H4 (cell line): ENCODE measurements at places on chromosomes 2 and 18.

DNA sequence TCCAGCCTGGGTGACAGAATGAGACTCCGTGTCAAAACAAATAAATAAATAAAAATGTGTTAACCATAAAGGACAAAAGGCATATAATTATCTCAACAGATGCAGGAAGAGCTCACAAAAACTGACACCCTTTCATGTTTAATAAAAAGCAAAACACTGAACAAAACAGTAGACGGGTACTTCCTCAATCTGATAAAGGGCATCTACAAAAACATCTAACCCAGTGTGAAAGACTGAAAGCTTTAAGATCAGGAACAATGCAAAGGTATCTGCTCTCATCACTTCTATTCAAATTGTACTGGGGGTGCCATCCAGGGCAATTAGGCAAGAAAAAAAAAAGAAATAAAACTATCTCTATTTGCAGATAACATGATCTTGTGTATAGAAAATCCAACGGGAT lies 11.7 kb upstream of the NCL start:
- no peak for DNase-seq

GRCh38 chr2:95264624-95265023 lies 9.6 kb upstream of the PROM2 start:
- DNase-seq: no peak

DNA sequence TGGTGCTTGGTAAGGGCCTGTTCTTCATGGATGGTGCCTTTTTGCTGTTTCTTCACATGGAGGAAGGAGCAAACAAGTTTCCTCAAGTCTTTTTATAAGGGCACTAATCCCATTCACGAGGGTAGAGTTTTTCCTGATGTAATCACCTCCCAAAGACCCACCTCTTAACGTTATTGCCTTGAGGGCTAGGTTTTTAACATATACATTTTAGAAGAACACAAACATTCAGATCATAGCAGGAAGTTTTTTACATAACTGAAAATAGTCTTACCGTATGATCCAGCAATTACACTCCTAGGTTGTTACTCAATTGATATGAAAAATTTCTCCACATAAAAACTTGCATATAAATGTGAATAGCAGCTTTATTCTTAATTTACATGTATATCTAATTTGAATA lies 976.3 kb downstream of the DSC3 start:
- DNase-seq: no peak

GRCh38 chr2:14952400-14952963 lies 320.0 kb downstream of the LRATD1 start:
- no peak for DNase-seq

- no peak for DNase-seq
Observed at GRCh38 chr2:37870829-37871228, 54.3 kb upstream of the RMDN2 start.

DNA sequence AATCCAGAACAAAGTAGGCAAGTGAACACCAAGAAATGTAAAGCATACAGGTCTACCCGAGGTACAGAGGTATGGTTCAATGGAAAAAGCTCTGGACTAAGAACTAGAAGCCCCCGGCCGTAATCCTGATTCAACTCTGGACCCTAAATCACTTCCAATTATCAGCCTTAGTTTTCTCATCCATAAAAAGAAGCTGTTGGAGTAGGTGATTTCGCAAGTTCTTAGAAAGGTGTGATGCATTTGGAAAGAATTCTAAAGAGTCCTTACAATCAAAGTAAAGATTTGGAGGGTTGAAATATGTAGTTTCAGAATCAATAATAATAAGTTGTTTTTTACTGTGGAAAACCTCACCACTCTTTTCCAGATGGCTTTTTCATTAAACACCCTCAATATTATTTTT lies 622.1 kb upstream of the ID2 start:
- no peak for DNase-seq

GRCh38 chr2:238138331-238139195 lies at the start of gene KLHL30:
TSS of gene KLHL30 (plus strand) at chr2:238138668. CDS start at chr2:238140755, 2,087 bp downstream.
- DNase-seq: no peak

DNA sequence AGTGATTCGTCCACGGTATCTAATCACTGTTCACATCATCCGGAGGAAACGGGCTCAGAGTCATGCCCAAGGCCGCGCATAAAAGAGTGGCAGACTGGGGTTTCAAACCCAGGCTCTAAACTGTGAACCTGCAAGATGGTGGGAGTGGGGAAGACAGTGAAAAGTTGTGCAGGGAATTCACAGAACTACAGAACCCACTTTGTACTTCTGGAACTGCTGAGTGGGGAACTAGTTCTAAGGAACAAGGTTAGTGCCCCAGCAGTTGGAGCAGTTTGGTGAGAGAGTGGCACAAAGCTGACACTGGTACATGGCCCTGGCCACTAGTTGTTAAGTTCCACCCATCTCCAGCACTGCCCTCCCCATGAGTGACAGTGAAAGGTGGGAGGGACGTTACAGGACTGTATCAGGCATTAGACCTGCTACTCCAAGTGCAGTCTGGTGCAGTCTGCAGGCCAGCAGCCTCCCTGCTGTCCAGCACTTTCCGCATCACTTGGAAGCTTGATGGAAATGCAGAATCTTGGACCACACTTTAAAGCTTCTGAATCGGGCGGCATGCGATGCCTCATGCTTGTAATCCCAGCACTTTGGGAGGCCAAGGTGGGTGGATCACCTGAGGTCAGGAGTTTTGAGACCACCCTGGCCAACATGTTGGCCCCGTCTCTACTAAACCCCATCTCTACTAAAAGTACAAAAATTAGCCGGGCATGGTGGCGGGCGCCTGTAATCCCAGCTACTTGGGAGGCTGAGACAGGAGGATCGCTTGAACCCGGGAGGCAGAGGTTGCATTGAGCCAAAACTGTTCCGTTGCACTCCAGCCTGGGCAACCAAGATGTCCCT lies 47.3 kb downstream of the C2orf42 start:
- DNase-seq: peak; percentile 66

DNA sequence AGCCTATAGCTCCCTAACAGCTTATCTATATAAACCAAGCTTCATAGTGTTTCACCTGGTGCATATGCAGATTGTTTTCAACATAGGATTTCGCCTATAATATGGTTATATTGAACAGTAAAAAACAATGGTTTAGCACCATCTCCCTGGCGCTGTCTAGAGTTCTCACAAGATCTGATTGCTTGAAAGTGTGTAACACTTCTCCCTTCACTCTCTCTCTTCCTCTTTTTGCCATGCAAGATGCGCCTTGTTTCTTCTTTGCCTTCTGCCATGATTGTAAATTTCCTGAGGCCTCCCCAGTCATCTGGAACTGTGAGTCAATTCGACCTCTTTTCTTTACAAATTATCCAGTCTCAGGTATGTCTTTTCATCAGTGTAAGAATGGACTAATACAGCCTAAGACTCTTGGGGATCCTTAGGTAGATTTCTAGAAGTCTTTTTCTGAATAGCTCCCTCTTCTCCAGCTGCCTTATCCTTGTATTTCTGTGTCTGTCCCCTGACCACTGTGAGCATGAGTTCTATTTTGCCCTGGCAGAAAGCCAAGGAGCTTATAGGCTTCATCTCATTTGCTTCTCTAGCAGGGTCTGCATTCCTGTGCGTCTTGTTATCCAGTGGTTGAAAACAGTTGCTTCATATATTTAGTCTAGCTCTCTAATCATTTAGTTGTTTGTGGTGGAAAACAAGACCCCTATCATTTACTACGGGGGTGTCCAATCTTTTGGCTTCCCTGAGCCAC lies 401.6 kb downstream of the GPD2 start:
- no peak for DNase-seq

DNA sequence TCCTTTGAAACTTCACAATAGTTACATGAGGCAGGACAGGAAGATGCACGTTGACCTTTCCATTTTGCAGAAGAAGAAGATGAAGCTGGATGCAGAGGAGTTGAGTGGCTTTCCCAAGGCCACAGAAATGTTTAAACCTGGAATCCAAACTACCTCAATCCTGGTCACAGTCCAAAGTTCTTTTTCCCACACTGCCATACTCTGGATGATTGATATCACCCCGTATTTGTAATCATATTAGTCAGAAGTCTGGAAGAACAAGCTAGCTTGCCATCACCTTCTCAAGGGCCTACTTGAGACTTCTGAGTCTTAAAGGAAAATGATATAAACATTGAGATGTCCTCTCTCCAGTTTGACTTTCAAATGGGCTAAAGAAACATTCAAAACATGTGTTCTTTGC lies 190.1 kb downstream of the LNPK start:
- DNase-seq: no peak

GRCh38 chr2:158498749-158499136 lies 42.0 kb downstream of the PKP4 start:
- no peak for DNase-seq

DNA sequence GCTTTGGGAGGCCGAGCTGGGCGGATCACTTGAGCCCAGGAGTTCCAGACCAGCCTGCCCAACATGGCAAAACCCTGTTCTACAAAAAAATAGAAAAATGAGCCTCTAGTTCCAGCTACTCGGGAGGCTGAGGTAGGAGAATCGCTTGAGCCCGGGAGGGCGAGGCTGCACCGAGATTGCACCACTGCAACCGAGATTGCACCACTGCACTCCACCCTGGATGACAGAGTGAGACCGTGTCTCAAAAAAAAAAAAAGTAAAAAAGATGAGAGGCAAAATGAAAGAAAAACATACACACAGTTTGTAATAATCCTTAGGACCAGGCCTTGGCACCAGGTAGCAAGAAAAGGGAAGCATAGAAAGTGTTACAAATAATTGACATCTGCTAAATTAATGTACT lies 22.0 kb downstream of the RBM43 start:
- no peak for DNase-seq
